Suppressor macrophage (primary cell): ENCODE measurements at places on chromosomes 13 and 19.

DNA sequence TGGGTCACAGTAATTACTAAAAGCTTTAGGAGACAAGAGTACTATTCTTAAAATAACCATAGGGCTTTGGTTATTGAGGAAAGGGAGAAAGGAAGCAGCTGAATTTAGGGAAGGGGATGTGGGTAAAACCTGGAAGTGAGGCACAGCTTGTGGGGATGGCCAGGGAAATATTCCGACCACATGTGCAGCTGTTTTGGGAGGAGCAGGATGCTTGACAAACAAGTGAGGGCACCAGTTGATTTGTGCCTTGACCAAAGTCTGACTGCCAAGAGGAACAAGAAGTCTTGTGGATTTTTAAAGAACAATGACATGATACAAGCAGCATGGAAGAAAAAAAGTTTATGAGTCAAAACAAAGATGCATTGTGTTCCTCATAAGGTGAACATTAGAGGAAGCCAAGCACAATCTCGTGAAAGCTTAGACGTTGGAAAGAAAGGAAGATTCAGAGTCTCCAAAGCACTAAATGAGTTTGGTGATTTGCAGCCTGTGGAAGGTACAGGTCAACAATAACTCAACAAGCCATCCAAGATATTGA is 108.5 kb upstream of the GPC6 start:
- no peak for DNase-seq

GRCh38 chr19:31271306-31271911 is 77.8 kb downstream of the TSHZ3 start:
- no peak for DNase-seq

- peak; percentile 5 for DNase-seq
Measured at GRCh38 chr13:106628936-106629659, 61.2 kb upstream of the ARGLU1 start.

GRCh38 chr13:113839536-113840204 is 24.2 kb downstream of the GAS6 start:
- DNase-seq = no peak

- DNase-seq = no peak
Measured at GRCh38 chr13:91564396-91564795, 166.0 kb downstream of the GPC5 start.
